Activated B cell treated with CpG ODN at 0.5 μM for 24 hours (primary cell): ENCODE measurements at places on chromosomes 1 and 21. TPM values are rescaled to one million over a fixed set of nuclear protein-coding genes. Genes with fewer than 3 reads are reported as not detected.
A peak's percentile ranks its signal among the peaks of the same experiment; 100 is the strongest.

Gene KRTAP12-4
- not detected in 2 replicates for total RNA-seq

Gene ADCY10
- total RNA-seq: 0.20 and 0.24 TPM in 2 replicates

Gene HRNR
- not detected in 2 replicates for total RNA-seq

Gene LRRC8B
- total RNA-seq: 14.7 and 19.1 TPM in 2 replicates

Gene C1QA
- total RNA-seq: not detected in 2 replicates

- H3K4me3 ChIP-seq: no peak overlapping the region
- H3K27me3 ChIP-seq: peaks cover 17% of the 10 kb centered on the region
- no peak overlapping the region for H3K27ac ChIP-seq
- DNase-seq: no peak
- no peaks in the 10 kb centered on the region for H3K36me3 ChIP-seq
These were observed 52.3 kb downstream of the C1orf198 start for GRCh38 chr1:230816018-230816417.

- no peaks in the 10 kb centered on the region for H3K36me3 ChIP-seq
- H3K27ac ChIP-seq: no peak overlapping the region
- H3K4me1 ChIP-seq: no peaks in the 10 kb centered on the region
These were observed 205.7 kb upstream of the RRP15 start for GRCh38 chr1:218079347-218079746.

DNA sequence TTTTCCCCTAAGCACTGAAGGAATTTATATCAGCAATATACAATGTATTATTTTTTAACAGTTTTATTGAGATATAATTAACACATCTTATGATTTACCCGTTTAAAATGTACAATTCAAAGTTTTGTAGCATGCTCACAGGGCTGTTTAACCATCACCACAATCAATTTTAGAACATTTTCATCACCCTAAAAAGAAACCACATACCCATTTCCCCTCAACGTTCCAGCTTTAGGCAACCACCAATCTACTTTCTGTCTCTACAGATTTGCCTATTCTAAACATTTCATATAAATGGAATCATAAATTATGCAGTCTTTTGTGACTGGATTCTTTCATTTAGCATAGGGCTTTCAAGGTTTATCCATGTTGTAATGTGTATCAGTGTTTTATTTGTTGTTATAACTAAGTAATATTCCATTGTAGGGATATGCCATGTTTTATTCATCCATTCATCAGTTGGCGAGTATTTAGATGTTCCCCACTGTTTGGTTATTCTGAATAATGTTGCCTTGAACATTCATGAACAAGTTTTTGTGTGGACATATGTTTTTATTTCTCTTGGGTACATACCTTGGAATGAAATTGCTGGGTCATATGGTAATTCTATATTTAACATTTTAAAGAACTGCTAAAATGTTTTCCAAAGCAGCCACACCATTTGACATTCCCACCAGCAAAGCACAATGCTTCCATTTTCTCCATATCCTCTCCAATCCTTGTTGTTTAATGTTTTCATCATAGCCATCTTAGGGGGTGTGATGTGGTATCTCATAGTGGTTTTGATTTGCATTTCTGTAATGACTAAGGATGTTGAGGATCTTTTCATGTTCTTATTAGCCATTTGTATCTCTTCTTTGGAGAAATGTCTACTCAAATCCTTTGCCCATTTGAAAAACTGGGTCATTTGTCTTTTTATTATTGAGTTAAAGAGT, 188.5 kb downstream of the TM2D1 start:
- H3K36me3 ChIP-seq: no peaks in the 10 kb centered on the region
- no peak overlapping the region for H3K27ac ChIP-seq
- H3K4me3 ChIP-seq: no peak overlapping the region
- H3K4me1 ChIP-seq: no peaks in the 10 kb centered on the region

GRCh38 chr1:203649551-203649998, 22.9 kb downstream of the ATP2B4 start:
- DNase-seq: peak; percentile 29
- no peaks in the 10 kb centered on the region for H3K27me3 ChIP-seq
- no peaks in the 10 kb centered on the region for H3K36me3 ChIP-seq
- peak overlapping the region; percentile 81 for H3K4me3 ChIP-seq
- H3K27ac ChIP-seq: peak overlapping the region; percentile 84

DNA sequence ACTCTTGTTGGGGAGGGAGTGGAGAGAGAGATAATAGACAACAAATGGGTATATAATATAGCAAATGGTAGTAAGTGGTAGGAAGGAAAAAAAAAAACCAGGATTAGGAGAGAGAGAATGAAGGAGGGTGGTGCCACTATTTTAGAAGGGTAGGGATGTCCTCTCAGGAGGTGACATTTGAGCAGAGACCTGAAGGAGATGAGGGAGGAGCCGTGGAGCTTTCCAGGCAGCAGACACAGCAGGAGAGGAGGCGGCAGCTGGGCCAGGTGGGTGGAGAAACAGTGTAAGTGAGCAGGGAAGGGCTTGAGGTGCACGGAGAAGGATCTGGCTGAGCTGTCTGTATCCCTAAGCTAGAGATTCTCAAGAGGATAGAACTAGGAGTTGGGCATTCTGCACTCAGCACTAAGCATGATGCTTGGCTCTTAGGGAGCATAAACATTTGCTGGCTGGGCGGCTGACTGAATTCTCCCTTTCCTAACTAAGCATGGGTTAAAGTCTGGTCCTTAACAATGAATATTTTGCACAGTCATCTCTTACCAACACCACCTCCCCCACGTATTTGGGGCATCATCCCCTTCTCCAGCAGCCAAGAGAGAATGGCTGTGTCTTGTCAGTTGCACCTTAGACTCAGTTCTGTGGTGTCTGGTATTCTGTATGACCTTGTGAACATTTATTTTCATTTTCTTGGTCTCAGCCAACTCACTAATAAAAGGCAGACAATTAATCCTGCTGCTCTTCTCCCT, 27.6 kb upstream of the SARS1 start:
- no peaks in the 10 kb centered on the region for H3K36me3 ChIP-seq
- H3K27ac ChIP-seq: no peak overlapping the region
- H3K4me1 ChIP-seq: no peaks in the 10 kb centered on the region

DNA sequence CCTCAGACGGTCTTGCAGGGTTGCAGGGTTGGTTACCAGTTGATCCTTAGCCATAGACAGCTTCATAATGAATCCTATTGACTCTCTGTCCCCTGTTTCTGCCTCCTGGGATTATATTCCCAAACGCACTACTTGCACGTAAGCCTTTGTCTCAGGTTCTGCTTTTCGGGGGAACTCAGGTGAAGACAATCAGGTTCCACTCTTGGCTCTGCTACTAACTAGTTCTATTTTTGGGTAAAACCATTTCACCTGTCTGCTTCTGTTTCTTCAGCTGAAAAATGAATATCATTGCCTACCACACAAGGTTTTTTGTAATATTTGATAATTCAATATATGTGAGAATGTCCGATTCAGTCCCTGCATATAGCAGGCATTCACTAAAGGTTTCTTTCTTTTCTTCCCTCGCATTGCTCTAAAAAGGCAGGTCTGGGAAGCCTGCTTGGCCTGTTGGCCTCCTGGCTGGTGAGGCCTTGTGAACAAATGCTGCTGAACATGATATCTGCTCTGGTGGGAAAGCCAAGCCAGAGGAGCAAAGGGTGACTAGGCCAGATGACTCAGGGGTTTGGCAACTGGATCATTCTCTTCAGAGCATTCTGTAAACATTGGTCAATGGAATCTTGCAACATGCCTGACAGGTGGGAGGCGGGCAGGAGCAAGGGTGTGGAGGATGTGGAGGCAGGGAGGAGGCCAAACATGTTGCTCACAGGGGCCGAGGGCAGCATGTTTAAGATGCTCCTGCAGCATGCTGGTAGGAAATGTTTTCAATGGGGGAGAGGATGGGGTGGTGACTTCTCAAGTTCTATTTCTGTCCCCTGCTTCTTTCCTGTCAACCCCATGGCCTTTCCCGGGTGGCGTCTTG, 23.8 kb downstream of the IER5 start:
- H3K27ac ChIP-seq: no peak overlapping the region
- peaks cover 29% of the 10 kb centered on the region for H3K4me1 ChIP-seq
- no peak overlapping the region for H3K4me3 ChIP-seq
- H3K27me3 ChIP-seq: no peaks in the 10 kb centered on the region
- no peaks in the 10 kb centered on the region for H3K36me3 ChIP-seq
- no peak for DNase-seq

- no peak overlapping the region for H3K27ac ChIP-seq
- H3K27me3 ChIP-seq: peaks cover 7% of the 10 kb centered on the region
- no peak overlapping the region for H3K4me3 ChIP-seq
- no peaks in the 10 kb centered on the region for H3K4me1 ChIP-seq
- no peaks in the 10 kb centered on the region for H3K36me3 ChIP-seq
- DNase-seq: peak; percentile 60
These were observed 119.2 kb upstream of the IPO9 start for GRCh38 chr1:201709564-201710295.

GRCh38 chr1:172761581-172762486, 102.9 kb downstream of the FASLG start:
- no peaks in the 10 kb centered on the region for H3K36me3 ChIP-seq
- no peak overlapping the region for H3K4me3 ChIP-seq
- no peaks in the 10 kb centered on the region for H3K27me3 ChIP-seq
- no peak for DNase-seq
- H3K4me1 ChIP-seq: peaks cover 36% of the 10 kb centered on the region

DNA sequence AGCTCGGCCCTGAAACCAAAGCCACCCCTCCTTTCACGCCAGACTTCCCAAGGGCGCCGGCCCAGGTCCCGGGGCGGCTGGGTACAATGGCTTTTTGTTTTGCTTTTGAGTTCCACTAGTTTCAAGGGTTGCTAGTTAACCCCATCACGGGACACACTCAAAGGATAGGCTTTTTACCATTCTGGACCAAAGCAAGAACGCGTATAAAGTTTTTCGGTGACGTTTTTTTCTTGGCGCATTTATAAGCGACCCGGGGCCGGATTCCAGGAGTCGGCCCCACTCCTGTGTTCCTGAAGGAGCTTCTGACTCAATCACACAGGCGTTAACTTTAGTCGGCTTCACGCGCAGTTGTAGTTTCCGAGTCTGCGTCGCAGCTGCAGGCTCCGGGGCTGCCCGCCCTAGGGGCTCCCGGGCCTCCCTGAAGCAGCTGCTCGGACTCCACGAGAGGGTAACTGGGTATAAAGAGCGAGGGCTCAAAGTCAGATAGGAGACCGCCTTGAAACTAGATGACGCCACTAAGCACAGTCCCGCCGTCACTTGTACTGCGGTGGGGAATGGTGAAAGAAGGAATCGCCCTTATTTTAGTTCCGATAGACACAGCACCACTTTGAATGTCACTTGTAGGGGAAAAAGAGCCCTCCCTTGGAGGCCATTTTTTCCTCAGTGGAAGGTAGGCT, 707 bp upstream of the KLHL21 start:
- no peaks in the 10 kb centered on the region for H3K27me3 ChIP-seq
- DNase-seq: peak; percentile 60
- H3K4me1 ChIP-seq: peaks cover 40% of the 10 kb centered on the region
- H3K27ac ChIP-seq: peak overlapping the region; percentile 96
- peak overlapping the region; percentile 85 for H3K4me3 ChIP-seq
